ENCODE measurements at places on chromosomes 5 and 9. TPM values are rescaled to one million over a fixed set of nuclear protein-coding genes. Genes with fewer than 3 reads are reported as not detected.

The SIT1 gene
- 75.8 TPM for total RNA-seq

DNA sequence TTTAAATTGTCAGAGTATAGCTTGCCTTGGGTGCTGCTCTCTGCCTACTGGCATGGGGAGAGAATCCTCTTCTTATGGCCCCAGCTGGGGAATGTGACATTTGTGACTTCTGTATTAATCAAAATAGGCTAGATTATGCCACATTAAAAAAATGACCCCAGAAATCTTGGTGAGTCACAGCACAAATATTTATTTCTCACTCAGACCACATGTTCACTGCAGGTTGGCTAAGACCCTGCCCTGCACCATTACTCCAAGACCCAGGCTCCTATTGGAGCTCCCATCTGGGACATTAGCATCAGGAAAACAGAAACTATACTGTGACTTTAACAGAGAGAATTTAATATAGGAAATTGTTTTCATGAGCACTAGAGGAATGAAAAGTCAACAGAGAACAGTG, 16.6 kb upstream of the WHRN start:
- H3K4me1 ChIP-seq: no peaks in the 10 kb centered on the region
- no peak overlapping the region for H3K27ac ChIP-seq
- no peaks in the 10 kb centered on the region for H3K36me3 ChIP-seq

- H3K4me1 ChIP-seq: no peaks in the 10 kb centered on the region
- DNase-seq: no peak
- H3K27ac ChIP-seq: no peak overlapping the region
- H3K4me3 ChIP-seq: no peak overlapping the region
- no peaks in the 10 kb centered on the region for H3K27me3 ChIP-seq
- no peaks in the 10 kb centered on the region for H3K36me3 ChIP-seq
These were observed 213.3 kb downstream of the TENT4A start for GRCh38 chr5:6926491-6927038.

- H3K27ac ChIP-seq: no peak overlapping the region
- H3K27me3 ChIP-seq: no peaks in the 10 kb centered on the region
- no peaks in the 10 kb centered on the region for H3K36me3 ChIP-seq
- DNase-seq: no peak
- H3K4me1 ChIP-seq: no peaks in the 10 kb centered on the region
These were observed 20.0 kb downstream of the PITX1 start for GRCh38 chr5:135013947-135014570.

DNA sequence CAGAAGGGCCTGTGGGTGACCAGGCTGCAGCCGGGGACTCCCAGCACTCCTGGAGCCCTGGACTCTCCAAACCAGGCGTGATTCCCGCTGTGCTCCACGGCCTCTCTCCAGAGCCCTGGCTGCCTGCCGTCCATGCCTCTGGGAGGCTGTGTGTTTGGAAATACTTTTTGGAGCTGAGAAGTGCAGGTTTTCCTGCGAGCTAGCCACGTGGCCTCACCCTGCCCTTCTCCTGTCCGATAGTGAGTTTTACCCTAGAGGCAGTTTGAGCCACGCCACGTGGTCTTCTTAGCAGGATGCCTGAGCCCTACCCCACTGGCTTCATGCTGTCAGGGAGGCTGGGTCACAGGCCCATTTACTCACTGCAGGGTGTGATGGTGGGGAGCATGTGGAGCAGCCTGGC, 71.3 kb downstream of the COL5A1 start:
- H3K27ac ChIP-seq: no peak overlapping the region
- H3K36me3 ChIP-seq: no peaks in the 10 kb centered on the region
- H3K4me3 ChIP-seq: no peak overlapping the region

DNA sequence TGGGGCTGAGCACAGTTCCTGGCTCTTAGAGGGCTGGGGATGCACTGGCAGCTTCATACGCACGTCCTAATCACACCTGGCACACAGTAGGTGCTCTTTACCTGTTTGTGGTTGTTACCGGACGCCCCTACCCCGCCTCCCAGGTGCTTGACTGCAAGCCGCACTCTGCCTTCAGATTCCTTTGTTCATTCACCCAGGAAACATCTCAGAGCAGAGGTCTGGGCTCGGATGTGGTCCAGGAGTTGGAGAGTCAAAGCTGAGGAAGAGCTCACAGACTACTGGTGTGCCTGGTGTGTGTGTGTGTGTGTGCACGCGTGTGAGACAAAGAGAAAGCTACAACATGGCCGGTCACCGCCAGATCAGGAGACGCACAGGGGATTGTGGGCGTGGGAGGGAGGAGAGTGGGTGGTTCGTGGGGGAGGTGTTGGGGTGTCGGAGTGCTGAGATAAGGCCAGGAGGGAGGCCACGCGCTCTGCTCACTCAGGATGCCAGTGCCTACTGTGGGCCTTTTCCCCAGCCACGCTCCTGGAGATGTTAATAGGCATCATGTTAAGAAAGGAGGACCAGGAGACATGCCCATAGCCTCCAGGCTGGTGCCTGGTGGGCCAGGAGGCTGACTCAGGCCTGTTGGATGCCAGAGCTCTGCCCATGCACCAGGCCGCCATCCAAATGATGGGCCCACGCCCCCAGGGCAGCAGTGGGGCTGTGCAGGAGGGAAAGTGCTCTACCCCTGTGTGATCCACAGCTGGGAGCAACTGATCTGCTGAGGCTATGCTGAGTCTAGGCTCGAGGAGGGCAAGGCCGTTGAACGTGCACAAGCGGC, 39.9 kb downstream of the CRB2 start:
- H3K4me3 ChIP-seq: no peak overlapping the region
- no peaks in the 10 kb centered on the region for H3K4me1 ChIP-seq
- DNase-seq: no peak
- no peaks in the 10 kb centered on the region for H3K27me3 ChIP-seq
- no peaks in the 10 kb centered on the region for H3K36me3 ChIP-seq

- H3K27me3 ChIP-seq: peaks cover 1% of the 10 kb centered on the region
- H3K4me1 ChIP-seq: no peaks in the 10 kb centered on the region
- H3K27ac ChIP-seq: no peak overlapping the region
- H3K4me3 ChIP-seq: no peak overlapping the region
These were observed 78.2 kb downstream of the EFNA5 start for GRCh38 chr5:107592515-107592914.

GRCh38 chr5:120251898-120252297, 212.2 kb upstream of the PRR16 start:
- H3K27ac ChIP-seq: no peak overlapping the region
- no peaks in the 10 kb centered on the region for H3K4me1 ChIP-seq
- DNase-seq: no peak
- H3K4me3 ChIP-seq: no peak overlapping the region
- no peaks in the 10 kb centered on the region for H3K36me3 ChIP-seq

All from activated CD4-positive, alpha-beta memory T cell treated with anti-CD3 and anti-CD28 coated beads for 36 hours (primary cell).